Trophoblast cell (in vitro differentiated cells and primary cell): ENCODE measurements at places on chromosomes 4 and X.
A peak's percentile ranks its signal among the peaks of the same experiment; 100 is the strongest.

- peak; percentile 80 for DNase-seq
Measured at GRCh38 chrX:22800806-22801205, 199.0 kb upstream of the DDX53 start.

DNA sequence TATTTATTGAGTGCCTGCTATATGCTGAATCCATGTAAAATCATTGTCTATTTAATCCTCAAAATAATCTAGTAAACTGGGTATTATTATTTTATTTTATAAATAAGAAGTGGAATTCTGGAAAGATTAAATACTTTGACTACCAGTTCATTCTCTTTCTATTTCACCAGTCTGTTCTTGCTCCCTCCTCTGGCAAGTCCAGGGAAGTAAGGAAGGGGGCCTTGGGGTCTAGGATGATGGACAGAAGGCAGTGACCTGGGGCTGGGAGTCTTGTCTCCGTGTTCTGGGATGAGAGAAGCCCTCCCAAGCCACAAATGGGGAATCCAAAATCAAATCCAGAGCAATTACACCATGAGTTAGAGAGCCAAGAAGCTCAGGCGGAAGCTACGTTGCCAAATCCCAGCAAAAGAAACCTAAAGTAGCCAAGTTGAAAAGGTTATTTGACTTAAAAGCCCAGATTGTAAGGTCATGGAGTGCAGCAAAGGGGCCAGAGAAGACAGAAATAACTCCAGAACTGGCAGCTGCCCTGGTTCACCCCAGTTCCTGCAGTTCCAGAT is 28.3 kb upstream of the PARM1 start:
- no peak for DNase-seq

- DNase-seq: no peak
Measured at GRCh38 chr4:130600706-130601105, 1504.8 kb downstream of the C4orf33 start.

GRCh38 chr4:156547439-156547838 is 424.2 kb downstream of the PDGFC start:
- no peak for DNase-seq

- peak; percentile 2 for DNase-seq
Measured at GRCh38 chr4:119559044-119559647, 69.5 kb downstream of the PDE5A start.
